Epithelial cell of proximal tubule (primary cell): ENCODE measurements at places on chromosomes 12 and 14. TPM values are rescaled to one million over a fixed set of nuclear protein-coding genes. Genes with fewer than 3 reads are reported as not detected.

The LRRC9 gene
- 0.23 TPM in 1 of 2 replicates, not detected in the other for total RNA-seq

The CDKN1B gene
- total RNA-seq = 14.3 and 41.7 TPM in 2 replicates

The LRRIQ1 gene
- total RNA-seq = 0.29 and 0.92 TPM in 2 replicates

GRCh38 chr12:55795950-55796349 lies 21.6 kb downstream of the SARNP start:
- no peak for DNase-seq

- DNase-seq = no peak
These were observed 164.8 kb downstream of the ATP23 start for GRCh38 chr12:58106195-58106594.

GRCh38 chr12:2498964-2499500 lies 295.7 kb upstream of the FKBP4 start:
- no peak for DNase-seq

The ERP27 gene
- total RNA-seq = 0.58 and 1.4 TPM in 2 replicates
